ENCODE measurements at places on chromosomes 2 and 18.

GRCh38 chr2:179745635-179746256, 115.7 kb downstream of the ZNF385B start:
- no peak for DNase-seq

DNA sequence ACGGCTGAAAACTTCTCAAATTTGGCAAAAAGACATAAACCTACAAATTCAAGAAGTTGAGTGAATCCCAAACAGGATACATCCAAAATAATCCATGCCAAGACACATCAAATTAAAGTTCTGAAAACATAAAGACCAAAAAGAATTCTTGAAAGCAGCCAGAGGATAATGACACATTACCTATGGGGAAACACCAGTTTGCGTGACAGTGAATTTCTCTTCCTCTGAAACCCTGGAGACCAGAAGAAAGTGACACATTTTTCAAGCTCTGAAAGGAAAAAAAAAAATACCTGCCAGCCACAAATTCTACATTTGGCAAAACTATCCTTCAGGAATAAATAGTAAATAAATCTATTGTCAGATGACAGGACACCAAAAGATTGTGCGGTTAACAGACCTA, 86.0 kb upstream of the AFF3 start:
- DNase-seq, result no peak

- DNase-seq, result no peak
Observed at GRCh38 chr2:97717613-97717995, 4.2 kb downstream of the ZAP70 start.

GRCh38 chr2:216742411-216742810, 47.1 kb upstream of the IGFBP5 start:
- no peak for DNase-seq

GRCh38 chr2:236503100-236503499, 66.5 kb upstream of the ACKR3 start:
- no peak for DNase-seq

- no peak for DNase-seq
Observed at GRCh38 chr2:186699742-186700141, 5.9 kb downstream of the FAM171B start.

DNA sequence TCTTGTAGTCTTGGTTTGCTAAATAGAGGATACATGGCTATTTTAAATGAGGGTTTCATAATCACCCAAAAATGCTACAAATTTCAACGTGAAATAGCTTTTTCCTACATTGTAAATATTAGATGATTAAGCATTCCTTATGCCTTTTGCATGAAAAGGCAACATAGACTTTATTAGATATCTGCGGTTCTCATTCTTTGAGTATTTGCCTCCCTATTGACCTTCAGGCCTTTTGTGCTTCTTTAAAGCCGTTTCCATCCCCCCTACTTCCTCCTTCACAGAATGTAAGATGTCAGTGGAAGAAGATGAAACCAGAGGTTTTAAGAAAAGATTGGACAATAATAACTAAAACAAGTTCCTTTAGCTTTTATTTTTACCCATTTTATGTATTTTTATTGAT, 144.1 kb downstream of the UBE2E3 start:
- DNase-seq, result no peak

DNA sequence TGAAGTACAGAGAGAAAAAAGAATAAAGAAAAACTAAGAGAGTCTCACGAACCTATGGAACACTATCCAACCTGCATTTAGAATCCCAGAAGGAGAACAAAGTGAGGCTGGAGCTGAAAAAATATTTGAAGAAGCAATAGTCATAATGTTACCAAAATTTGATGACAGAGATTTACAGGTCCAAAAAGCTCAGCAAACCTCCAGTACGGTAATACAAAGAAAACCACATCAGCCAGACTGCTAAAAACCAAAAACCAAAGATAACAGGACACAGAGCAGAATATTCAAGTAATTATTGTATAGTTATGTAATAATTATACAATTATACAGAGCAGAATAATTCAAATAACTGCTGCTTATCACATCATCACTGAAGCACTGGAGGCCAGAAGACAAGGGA, 23.7 kb downstream of the ATL2 start:
- no peak for DNase-seq

GRCh38 chr18:11383381-11383780, 226.0 kb upstream of the SLC35G4 start:
- no peak for DNase-seq

DNA sequence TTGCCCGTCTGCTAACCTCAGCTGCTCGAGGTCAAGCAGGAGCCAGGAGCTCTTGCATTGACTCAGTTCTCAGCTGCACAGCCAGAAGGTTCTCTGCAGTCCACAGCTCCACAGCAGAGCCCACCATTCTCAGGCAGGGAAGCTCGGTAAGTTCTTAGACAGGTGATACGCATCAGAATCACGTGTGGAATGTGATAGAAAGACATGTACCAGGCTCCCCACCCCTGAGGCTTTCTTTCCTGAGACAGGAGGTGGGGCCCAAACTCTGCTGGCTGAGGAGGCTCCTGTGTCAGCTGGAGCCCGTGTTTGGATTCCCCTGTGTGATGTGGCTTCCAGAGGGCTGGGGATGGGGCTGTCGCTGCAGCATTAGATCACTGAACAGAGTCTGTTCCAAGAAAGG, 28.0 kb downstream of the DIPK1C start:
- no peak for DNase-seq

DNA sequence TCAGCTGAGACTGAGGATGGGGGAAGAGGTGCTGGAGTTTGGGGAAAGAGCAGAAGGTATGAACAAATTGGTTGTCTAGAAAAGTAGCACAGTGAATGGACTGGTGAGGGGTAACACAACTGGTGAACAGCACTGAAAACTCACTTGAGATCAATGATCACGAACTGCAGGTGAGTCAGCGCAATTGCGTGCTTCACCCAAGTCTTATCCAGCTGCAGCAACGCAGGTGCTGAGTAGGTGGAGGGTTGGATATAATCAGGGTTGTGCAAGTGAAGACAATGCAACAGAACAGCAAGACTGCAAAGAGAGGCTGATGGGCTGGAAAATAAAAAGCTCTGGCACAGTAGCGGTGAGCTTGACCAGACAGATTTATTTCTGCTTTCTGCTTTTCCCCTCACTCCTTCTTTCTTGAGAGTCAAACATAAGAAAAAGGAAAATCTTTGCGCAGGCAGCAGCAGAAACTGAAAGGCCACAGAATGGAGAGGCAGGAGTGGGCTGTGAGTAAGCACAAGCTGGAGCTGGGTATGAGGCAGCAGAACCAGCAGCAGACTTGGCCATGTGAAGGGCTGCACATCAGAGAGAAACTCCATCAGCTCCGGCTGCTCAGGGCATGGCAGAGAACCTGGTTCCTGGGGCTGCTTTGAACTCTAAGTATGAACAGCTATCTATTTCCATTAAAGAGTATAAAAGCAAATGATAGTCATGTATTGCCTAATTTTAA, 99.4 kb upstream of the ARL5A start:
- DNase-seq, result no peak

DNA sequence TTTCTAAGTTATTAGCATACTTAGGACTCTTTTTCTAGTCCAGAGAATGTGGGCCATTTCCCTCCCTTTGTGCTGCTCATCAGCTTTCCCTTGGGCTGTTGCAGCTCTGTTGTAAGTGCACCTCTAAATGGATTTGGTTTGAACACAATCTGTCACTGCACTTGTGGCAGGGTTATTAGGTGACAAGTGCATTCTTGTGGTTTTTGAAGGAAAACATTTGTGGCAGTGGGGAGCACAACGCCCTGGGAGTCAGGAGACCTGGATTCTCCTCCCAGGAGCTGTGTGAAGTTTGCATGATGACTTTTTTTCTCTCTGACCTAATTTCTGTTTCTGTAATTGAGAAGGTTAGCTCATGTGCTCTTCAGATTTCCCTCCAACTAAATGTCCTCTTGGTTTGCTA, 630.9 kb upstream of the FAM98A start:
- DNase-seq, result no peak

- DNase-seq, result no peak
Observed at GRCh38 chr2:213147538-213147937, 3.9 kb downstream of the IKZF2 start.

GRCh38 chr2:197931661-197932312, 127.4 kb downstream of the PLCL1 start:
- no peak for DNase-seq

DNA sequence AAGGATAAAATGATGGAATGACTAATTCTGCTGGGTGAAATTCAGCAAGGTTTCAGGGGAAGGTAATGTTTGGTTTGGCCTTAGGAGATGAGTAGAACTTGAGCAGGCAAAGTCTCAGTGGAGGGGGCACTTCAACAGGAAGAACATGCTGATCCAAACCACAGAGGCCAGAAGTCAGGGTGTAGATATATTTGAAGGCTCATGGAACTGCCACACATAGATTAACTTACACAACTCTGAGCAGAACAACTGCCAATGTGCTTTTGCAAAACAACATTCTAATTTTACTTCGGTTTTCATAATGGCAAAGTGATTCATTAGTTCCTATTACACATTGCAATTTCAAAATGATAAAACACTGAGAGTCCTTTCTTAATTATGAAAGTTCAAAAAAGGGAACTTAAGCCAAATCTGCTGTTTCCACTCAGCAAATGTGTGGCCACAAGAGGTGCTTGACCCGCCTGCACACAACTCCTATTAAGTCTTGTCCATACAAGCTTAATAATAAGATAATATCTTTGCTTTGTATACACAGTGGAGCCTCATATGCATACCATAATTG, 284.8 kb downstream of the MREG start:
- no peak for DNase-seq

GRCh38 chr18:60556326-60556725, 183.8 kb upstream of the MC4R start:
- DNase-seq, result no peak

- no peak for DNase-seq
Observed at GRCh38 chr18:57856128-57856527, 53.0 kb upstream of the ATP8B1 start.

DNA sequence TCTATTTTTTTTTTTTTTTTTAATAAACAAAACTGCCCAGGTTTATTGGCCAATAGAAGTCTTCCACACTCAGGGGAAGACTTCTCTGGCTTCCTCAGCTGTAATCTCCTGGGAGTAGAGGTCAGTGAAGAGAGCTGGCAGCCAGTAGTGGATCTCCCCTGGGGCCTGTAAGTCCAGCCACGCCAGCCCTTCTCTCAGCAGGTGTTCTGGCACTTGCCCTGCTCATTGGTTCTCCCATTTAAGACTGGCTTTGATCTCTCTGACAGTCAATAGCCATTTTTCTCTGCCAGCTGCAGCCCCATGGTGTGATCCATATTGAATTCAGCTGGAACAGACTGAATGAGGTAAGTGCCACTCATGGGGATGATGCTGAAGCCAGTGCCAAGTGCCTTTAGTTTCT, 170.6 kb upstream of the SPHKAP start:
- no peak for DNase-seq

DNA sequence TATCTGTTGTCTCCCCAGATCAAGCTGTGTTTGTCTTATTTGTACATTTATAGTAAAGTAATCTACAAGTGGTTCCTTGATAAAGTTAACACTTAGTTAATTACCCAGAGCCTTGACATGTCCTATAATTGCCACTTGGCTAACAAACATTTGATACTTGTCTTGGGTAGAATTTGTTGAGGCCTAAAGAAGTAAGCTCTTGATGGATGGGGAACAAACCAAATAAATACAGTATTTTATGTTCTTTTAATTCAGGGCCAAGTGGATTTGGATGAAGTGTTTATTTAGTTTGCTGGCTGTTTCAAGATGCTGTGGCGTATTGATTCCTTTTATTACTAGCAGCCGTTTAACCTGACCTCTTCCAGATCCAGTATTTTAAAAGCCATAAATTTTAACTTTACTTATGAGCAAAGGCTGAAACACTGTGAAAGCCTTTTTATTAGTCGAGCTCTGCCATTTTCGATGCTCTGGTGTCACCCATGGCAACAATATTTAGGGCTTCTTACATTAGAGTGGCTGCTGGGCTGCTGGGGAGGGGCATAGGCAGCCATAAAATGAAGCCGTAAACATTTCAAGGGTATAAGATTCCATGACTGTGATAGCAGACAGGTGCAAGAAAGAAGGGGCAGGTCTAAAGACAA, 401.6 kb upstream of the NRP2 start:
- no peak for DNase-seq

DNA sequence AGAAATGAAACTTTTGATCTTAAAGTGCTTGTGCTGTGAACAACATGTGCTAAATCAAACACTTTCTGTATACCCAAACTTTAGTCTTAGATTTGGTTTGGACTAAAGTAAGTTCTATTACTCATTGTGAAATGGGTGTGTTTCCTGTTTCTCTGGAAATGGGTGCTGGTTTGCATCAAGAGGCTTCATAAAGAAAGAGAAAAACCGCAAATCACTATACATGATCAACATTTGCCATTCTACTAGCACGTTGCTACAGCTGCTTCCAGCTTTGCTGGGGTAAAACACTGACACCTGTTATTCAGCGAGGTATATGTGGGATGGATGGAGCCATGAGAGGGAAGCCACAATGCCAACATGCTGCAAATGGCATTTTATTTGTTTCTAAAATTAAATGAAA, 547.0 kb upstream of the ACVR2A start:
- no peak for DNase-seq

DNA sequence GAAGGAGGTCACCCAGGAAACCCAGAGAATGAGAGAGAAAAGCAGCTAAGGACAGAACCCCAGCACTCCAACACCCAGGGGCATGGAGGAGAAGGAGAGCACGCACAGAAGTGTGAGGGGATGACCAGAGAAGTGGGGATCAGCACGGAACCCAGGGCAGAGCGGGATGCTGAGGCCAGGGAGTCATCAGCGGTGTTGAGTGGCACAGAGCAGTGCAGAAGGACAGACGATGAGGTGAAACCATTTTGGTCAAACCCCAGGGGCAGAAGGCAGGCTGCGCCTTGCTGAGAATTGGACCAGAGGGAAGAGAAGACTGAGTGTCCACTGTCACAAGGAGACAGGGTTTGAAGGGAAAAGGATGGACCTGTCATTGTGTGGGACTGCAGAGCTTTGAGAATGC, 23.4 kb upstream of the ASB18 start:
- DNase-seq, result no peak

DNA sequence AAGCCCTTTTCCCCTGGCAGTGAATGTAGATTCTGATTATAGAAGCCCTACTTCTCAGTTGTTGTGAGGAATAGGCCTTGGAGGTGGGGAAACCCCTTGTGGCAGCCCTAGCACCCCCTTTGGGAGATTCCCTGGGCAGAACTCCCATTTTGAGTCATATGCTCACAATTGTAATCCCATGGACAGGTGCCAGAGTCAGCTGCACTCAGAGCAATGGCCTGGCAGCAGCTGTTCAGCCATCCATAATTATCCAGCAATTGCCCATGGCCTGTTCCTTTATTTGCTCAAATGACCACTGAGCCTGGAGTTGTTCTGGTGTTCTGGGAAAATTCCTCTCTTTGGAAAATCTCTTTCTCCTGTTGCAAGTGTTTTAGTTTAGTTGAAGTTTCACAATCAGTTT, 71.7 kb downstream of the PTRHD1 start:
- peak; percentile 3 for DNase-seq

GRCh38 chr2:123128951-123129350, 896.1 kb upstream of the CNTNAP5 start:
- no peak for DNase-seq

DNA sequence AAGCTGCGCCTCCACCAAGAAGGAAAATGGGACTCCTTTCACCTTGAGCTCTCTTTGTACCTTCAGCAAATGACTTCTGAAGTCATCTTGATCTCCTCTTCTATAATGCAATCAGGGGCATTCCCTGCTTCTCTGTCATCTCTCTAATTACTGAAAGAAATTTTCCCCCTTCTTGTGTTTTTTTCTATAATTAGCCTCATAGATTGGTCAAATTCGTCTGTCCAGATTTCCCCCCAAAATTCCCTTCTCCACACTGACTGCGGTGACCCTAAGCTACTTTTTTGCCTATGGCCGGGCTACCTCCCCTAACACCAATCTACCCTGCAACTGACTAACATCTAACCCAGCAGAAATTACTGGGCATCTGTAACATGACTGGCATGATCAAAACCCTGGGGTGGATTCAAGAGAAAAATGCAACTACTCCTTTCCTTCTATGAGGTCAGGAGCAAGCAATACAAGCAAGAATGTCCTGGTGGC, 168.6 kb downstream of the BCL2 start:
- DNase-seq, result no peak

Data from cerebellar nuclear complex (tissue), 1 donor.